ENCODE measurements at places on chromosomes 16 and 17. TPM values are rescaled to one million over a fixed set of nuclear protein-coding genes. Genes with fewer than 3 reads are reported as not detected.

DNA sequence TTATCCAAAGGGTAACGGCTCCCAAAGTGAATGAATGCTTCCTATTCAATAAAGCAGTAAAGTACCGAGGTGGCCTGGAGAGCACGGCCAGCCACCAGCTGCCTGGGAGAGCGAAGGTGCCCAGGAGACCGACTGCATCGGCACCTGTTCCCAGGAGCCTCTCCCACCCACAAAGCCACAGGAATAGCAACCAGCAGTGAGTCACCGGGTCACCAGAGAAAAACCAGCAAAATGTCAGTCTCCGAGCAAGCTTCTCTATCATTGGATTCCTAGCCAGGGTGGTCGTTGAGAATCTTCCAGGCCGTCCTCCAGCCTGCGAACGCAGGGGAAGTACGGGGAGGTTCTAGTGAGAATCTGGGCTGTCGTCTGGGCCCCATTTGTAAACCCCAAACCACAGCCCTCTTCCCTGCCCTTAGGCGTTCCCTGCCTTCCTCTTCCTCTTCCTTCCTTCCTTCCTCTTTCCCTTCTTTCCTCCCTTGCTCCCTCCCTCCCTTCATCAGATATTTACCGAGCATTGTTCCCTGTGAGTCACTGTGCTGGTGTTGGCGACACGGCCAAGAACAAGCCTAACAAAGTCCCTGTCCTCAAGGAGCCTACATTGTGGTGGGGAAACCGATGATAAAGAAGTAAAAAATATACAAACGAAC, 114.6 kb downstream of the SLC39A11 start:
- no peaks in the 10 kb centered on the region for H3K27me3 ChIP-seq
- H3K4me1 ChIP-seq: peaks cover 6% of the 10 kb centered on the region
- peak overlapping the region; percentile 28 for H3K27ac ChIP-seq
- no peak overlapping the region for H3K4me3 ChIP-seq
- DNase-seq: peak; percentile 30

- peaks cover 10% of the 10 kb centered on the region for H3K36me3 ChIP-seq
- no peaks in the 10 kb centered on the region for H3K27me3 ChIP-seq
- H3K27ac ChIP-seq: no peak overlapping the region
- peaks cover 3% of the 10 kb centered on the region for H3K4me1 ChIP-seq
- peak overlapping the region; percentile 78 for H3K4me3 ChIP-seq
Observed at GRCh38 chr17:16352303-16352666, 984 bp downstream of the CENPV start.

GRCh38 chr17:60333628-60334031, 58.3 kb downstream of the USP32 start:
- no peaks in the 10 kb centered on the region for H3K36me3 ChIP-seq
- no peaks in the 10 kb centered on the region for H3K4me1 ChIP-seq
- DNase-seq: no peak

GRCh38 chr16:49733313-49734009, 122.5 kb downstream of the ZNF423 start:
- no peaks in the 10 kb centered on the region for H3K27me3 ChIP-seq
- H3K4me1 ChIP-seq: no peaks in the 10 kb centered on the region
- H3K4me3 ChIP-seq: no peak overlapping the region
- no peak overlapping the region for H3K27ac ChIP-seq

DNA sequence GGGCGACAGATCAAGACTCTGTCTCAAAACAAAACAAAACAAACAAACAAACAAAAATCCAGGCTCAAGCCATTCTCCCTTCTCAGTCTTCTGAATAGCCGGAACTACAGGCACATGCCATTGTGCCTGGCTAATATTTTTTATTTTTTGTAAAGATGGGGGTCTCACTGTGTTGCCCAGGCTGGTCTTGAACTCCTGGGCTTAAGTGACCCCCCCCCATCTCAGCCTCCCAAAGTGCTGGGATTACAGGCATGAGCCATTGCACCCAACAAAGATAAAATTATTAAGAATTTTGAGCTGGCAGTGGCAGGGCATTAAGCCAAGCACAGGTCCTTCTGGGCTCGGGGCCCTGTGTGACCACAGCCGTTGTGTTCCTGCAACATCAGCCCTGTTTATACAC, 69.9 kb upstream of the CBX4 start:
- no peak overlapping the region for H3K27ac ChIP-seq
- no peaks in the 10 kb centered on the region for H3K27me3 ChIP-seq
- H3K36me3 ChIP-seq: no peaks in the 10 kb centered on the region
- no peak for DNase-seq
- H3K4me1 ChIP-seq: no peaks in the 10 kb centered on the region

- H3K27me3 ChIP-seq: no peaks in the 10 kb centered on the region
- H3K4me1 ChIP-seq: no peaks in the 10 kb centered on the region
- DNase-seq: peak; percentile 70
- H3K36me3 ChIP-seq: no peaks in the 10 kb centered on the region
- no peak overlapping the region for H3K27ac ChIP-seq
Observed at GRCh38 chr16:82954224-82954929, 327.6 kb downstream of the CDH13 start.

DNA sequence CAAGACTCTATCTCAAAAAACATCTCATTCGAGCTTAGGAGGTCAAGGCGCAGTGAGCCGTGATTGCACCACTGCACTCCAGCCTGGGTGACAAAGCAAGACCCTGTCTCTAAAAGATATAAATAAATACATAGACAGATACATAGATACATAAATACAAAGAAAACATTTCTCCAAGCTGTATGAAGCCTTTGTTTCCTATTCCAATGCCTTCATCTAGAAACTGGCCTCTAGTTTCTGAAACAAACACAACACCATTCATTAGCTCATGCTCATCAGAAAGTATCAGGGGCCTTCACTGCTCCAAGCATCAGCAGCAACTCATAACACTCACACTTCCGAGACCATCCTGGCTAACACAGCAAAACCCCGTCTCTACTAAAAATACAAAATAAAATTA, 10.3 kb upstream of the ASGR2 start:
- H3K27ac ChIP-seq: no peak overlapping the region
- H3K4me3 ChIP-seq: no peak overlapping the region
- H3K36me3 ChIP-seq: no peaks in the 10 kb centered on the region
- H3K4me1 ChIP-seq: no peaks in the 10 kb centered on the region
- DNase-seq: no peak
- H3K27me3 ChIP-seq: no peaks in the 10 kb centered on the region

DNA sequence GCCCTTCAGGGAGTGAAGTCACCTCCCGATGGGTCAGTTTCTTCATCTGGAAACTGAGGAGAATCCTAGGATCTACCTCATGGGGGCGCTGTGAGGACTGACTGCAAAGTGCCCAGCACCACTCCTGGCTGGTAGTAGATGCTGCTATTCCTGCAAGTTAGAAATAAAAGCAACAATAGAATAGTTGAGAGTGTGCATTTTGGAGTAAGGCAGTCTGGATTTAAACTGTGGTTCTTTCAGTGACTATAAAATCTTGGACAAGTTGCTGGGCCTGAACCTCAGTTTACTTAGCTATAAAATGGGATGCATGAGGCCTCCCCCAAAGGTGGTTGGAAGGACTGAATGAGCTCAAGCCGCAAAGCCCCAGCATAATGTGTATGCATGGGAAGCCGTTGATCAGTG, 70.6 kb downstream of the CYB5B start:
- H3K27ac ChIP-seq: no peak overlapping the region
- H3K27me3 ChIP-seq: no peaks in the 10 kb centered on the region
- no peaks in the 10 kb centered on the region for H3K36me3 ChIP-seq

The MLKL gene
- total RNA-seq: 0.32 TPM

The STAC2 gene
- 0.56 TPM for total RNA-seq

The TMEM235 gene
- total RNA-seq: 2.0 TPM

The NUPR1 gene
- total RNA-seq: not detected

The SSTR5 gene
- total RNA-seq: not detected

The CENPV gene
- 55.3 TPM for total RNA-seq
